ENCODE measurements at places on chromosomes 1 and 21.
A peak's percentile ranks its signal among the peaks of the same experiment; 100 is the strongest.

DNA sequence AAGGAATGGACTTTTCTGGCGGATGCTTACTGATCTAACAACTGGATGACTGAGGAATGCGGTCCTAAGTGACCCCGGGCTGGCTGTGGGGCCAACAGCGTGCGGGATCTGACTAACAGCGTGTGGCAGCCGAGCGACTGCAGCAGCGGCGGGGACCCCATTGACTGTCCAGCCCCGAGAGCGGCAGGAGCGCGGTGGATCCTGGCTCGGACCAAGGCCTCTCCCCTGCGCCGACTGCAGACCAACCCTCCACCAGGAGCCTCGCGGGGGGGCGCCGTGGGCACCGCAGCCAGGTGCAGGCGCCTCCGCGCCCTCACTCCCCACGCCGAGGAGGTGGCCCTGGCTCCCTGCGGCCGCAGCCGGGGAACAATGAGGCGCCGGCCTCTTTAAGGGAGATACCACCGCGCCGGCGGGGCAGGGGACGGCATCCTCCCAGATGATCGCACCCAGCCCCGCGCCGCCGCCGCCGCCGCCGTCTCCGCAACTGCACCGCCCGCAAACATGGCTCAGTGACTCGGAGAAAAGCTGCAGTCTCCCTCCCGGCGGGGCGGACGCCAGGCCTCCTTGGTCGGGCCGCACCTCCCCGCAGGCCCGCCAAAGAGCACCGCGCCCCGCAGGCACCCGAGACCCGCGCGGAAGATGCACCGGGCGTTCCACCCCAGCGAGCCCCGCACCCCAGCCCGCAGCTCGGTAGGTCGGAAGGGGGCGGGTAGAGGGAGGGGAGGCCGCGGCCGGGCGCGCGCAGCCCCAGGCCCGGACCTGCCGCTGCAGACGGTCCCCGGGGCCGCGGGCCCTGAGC lies 694 bp upstream of the PDIK1L start:
- ATAC-seq: peak; percentile 77

DNA sequence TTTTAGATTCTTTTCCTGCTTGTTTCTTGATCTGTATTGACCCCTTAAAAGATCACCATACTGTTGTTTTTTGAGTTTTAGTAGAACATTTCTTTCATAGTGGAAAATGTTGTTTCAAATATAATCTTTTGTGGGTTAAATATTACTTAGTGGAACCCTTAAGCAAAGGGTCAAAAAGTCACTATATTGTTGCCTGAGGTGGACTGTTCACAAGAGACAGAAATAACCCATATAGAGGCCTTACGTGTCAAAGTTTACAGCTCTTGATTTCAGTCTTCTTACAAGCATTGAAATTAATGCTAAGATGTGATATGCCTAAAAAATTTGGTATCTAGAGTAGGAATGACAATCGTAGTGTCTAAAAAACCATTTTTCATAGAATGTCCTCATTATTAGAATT lies 6.3 kb downstream of the DNAJB4 start:
- no peak for ATAC-seq

DNA sequence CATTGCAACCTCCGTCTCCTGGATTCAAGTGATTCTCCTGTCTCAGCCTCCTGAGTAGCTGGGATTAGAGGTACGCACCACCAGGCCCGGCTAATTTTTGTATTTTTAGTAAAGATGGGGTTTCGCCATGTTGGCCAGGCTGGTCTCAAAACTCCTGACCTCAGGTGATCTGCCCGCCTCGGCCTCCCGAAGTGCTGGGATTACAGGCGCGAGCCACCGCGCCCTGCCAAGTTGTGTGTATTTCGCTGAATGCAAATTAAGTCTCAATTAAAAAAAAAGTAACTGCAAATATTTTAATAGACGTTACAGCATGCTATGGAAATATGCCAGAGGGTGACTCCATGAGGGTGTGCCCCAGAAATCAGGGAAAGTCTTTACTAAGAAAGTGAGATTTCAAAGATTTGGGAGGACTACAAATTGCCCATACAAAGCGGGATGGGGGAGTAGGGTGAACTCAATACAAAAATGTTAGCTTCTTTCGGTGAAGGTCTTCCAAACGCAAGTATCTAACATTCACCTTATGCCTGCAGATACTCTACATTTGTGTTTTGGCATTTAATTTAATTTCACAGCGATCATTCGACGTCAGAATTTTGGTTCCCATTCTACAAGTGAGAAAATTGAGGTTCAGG lies 85.6 kb downstream of the NKAIN1 start:
- no peak for ATAC-seq

GRCh38 chr1:154104433-154105082 lies 50.3 kb downstream of the NUP210L start:
- ATAC-seq: peak; percentile 41

DNA sequence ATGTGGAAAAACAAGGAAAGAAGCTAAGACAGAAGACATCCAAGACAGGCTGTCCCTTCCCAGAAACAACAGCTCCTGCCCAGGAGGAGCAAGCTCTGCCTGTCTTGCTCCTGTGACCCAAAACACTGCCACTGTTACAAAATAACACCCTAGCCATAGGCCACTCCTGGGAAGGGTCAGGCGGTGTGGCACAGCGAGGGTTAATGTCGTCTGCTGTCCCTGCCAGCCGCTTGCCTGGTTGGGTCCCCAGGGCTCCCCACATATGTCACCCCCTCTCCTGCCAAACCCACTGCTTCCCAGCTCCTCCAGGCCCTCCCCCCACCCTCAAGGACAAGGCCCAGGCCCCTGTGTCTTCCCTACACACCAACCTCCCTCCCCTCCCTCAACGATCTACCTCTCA lies 3.9 kb upstream of the NHLH1 start:
- ATAC-seq: no peak

DNA sequence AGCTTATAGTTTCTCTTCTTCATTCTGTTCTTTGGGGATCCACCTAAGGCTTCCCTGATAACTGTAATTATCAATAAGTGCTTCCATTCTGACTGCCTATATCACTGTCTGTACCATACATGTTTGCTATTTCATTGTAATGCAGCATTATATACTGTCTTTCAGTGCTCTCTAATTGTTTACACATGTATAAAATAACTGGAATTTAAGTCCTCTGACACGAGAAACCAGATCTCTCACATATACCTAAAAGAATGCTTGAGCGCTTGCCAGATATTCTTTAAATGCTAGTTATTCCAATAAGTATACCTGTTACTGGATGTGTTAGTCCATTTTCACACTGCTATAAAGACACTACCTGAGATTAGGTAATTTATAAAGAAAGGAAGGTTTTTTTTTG lies 34.7 kb downstream of the CELF3 start:
- ATAC-seq: peak; percentile 70

DNA sequence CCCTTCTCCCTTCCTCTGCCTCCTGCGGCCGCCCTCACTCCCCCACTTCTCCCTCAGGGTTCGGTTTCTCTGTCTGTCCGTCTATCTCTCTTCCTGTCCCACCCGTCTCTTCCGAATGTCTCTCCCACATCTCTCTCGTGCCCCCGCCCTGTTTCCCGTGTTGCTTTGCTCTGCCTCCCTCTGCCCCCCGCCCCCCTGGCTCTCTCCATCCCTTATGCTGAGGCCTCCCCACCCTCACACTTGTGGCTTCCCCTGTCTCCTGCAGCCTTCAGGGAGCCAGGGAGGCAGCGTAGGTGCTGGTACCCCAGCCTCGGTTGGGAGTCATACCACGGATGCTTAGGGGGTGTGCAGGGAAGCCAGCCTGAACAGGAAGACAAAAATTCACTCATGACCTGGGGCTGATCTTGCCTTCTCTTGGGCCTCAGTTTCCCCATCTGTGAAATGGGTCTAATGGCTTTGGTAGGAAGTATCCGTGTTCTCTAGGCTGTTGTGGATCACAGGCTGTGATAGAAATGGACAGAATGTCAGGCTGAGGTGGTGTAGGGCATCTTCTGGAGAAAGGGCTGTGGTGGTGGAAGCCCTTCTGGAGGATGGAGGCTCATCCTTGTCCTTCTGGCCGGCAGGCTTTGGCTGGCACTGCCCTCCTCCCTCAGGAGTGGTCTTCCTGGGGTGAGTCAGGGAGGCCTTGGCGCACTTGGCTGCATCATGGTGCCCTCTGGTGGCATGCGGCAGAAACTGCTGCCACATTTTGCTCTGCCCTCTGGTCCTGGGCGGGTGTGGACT lies 55.5 kb downstream of the FOXO6 start:
- ATAC-seq: peak; percentile 80

DNA sequence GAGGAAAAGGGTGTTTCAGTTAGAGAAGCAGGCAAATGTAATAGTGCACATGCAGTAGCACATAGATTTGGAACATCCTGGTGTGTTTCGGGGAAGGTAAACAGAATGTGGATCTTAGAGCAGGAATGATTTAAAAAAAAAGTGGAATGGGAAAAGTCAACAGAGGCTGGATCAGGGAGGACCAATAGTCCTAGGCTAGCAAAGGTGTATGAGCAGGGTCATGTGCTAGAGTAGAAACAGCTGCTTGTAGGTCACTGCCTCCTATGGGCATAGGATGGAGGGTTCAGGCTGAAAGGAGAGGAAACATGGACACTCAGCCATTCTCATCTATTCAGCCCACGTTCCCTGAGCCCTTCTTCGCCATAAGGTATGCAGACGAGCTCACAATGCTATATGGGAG lies 3.7 kb upstream of the KPNA6 start:
- ATAC-seq: no peak

DNA sequence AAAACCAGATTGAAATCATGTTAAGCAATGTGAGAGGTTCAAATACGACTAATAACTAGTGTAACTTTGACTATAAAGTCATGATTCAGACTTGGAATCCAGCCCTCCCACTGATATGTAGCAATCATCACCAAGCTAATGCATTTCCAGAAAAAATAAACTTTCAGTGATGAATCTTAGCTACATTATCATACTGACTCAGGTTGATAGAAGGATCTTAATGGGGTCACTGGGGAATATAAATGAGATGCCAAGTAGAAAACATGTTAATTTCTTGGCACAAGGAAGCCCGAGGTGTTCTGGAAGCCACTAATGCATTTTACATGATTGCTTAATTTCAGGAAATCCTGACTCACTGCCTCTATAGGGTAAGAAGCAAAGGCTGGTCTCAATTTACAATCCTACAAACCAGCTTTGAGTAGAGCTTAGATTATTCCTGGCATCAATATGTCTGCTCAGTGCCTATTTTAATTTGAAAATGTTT lies 67.7 kb downstream of the SELENOF start:
- peak; percentile 91 for ATAC-seq

DNA sequence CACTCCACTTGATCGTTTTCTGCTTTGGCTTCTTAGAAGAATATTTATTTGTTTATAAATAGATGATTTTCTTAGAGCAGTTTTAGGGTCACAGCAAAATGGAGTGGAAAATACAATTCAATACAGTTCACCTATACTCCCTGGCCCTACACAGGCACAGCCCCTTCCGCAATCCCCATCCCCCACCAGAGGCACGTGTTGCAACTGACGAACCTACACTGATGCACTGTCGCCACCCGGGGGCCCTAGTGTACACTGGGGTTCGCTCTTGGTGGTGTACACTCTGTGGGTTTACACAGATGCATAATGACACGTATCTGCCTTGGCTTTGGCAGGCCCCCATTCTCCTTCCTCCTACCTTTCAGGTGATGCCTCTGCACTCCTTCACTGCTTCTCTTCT lies 8.0 kb downstream of the ECHDC2 start:
- ATAC-seq: no peak

DNA sequence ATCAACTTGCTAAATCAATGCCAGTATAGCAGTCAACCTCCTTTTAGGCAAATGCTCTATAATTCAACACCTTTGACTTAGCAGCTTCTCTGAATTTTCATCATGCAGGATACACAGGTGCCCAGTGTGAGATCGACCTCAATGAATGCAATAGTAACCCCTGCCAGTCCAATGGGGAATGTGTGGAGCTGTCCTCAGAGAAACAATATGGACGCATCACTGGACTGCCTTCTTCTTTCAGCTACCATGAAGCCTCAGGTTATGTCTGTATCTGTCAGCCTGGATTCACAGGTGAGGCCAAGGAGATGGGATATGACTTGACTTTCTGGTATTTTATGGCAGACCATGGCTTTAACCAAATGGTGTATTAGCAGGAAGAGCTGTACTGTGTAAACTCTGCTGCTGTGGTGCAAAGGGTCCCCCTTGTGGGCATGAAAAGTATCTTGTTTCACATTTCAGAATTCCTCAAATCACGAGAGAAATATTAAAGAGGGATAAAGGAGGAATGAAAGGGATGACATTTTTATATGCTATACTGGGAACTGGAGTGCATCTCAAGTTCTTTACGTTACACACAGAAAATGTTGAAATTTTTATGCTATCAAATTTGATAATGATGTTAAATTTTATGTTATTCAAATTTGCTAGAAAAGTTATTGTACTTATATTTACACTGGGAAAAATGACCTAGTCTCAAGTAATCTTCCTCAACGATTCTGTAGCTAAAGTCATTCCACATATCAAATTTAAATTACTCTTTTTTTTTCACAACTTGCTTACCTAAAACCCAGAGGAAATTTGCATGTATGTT lies 88.9 kb downstream of the CRB1 start:
- ATAC-seq: peak; percentile 96

- no peak for ATAC-seq
Measured at GRCh38 chr1:29309621-29310020, 73.3 kb downstream of the PTPRU start.

GRCh38 chr1:230414694-230415093 lies 11.4 kb downstream of the PGBD5 start:
- ATAC-seq: no peak

DNA sequence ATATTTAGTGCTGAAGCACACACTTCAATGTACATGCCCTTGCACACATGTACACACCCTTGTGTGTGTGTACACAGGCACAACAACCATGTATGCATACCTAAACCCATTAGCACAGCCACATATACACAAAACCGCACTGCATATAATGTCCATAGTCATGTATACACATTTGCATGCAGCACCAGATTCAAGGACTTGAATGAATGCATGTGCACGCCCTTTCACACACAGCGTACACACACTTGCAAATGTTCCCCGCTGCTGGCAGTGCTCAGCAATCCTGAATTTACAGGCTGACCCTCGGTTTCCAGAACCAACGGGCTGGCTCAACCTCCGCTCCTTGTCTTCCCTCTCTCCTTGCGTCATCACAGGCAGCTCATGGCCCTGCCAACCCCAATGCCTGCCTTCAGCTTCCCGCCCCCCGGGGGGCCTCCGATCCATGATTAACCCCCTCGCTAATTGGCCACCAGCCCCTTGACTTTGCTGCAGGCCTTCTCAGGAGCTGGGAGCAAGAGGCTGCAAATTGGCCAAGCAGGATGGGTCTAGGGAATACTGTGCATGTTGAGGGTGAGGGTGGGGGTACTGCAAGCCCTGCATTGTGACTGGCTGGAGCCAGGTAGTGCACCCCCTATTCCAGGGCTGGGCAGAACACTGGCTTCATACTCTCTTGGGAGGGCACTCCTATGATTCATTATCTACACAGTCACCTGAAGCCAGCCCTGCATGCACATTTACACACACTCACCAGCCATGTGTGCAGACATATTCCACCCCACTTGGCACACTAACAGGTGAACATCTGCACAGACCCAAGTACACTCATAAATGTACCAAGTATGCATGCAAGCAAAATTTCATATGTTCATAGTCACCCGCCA lies 7.9 kb downstream of the GPR3 start:
- ATAC-seq: no peak

GRCh38 chr1:60463146-60463545 lies 389.6 kb upstream of the C1orf87 start:
- ATAC-seq: no peak

All from SK-N-SH treated with all-trans-retinoic acid at 6 μM for 48 hours (cell line).